ENCODE measurements at places on chromosomes 7 and 10.

DNA sequence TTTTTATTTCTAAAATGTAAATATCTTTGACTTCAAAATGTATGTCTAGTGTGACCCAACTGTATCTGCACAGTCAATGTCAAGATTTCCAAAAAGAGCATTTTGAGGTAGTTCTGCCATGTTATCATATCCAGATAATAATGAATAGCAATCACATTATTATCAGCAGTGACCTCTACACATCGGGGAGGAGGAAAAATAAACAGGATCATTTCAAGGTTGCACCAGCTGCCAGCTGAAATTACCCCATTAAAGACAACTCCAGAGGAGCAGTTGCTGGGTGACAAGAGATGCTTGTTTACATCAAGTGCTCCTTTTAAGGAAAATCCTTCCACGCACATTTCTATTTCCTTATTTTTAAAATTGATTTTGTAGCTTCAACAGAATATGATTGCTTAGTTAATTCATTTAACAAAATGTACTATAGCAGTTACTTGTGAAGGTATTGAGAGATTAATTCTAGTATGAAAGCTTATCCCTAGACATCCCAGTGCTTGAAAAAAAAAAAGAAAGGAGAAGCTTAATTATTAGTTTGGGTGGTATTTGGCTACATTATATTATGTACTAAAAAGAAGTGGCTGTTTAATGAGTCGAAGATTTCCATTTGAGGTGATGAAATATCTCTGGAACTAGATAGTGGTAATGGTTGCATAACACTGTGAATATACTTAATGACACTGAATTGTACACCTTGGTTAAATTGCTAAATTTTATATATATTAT is 19.3 kb upstream of the SLC35G1 start:
- DNase-seq = no peak

DNA sequence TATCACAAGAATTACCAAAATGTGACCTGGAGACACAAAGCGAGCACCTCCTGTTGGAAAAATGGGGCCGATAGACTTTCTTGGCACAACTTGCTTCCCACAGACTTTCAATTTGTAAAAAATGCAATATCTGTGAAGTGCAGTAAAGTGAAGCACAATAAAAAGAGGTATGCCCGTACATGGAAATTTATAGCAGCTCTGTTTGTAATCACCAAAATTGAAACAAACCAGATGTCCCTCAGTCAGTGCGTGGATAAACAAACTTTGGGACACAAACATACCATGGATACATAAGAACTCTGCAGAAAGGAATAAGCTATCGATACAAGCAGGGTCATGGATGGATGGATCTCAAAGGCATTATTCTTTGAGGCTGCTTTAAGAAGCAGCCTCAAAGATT is 33.6 kb downstream of the ARID5B start:
- DNase-seq = no peak

- DNase-seq = no peak
Measured at GRCh38 chr10:2866569-2866968, 200.8 kb upstream of the PFKP start.

DNA sequence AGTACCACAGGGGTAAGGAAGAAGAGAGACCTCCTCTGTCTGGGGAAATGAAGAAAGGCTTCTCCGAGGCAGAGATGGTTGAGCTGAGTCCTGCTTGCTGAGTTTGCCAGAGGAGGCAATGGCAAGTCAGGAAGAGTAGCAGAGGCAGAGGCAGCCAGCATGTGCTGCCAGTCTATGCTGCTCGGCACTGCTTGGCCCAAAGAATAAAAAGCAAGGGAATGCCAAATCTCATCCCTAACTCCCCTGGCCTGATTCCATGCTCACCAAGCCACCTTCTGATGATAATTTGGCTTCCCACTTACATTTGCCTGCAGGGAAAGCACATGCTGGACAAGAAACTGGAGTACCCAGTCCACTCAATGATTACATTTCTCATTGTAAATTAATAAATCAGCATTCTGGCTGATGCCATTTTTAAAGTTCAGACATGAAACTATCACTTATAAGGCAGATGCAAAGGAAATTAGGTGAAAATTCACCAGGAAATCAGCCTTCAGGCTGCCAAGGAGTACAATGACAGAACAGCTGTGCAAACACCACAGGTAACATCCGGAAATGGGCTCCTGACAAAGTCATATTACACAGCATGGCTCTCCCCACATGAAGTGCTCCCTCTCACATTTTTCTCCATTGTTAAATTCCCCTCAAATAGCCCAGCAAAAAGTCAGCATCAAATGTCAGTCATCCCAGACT is 245.9 kb downstream of the MTERF1 start:
- no peak for DNase-seq

GRCh38 chr7:101943306-101943705 is 125.9 kb downstream of the CUX1 start:
- no peak for DNase-seq

GRCh38 chr10:10794791-10795191 is 222.9 kb upstream of the CELF2 start:
- no peak for DNase-seq

DNA sequence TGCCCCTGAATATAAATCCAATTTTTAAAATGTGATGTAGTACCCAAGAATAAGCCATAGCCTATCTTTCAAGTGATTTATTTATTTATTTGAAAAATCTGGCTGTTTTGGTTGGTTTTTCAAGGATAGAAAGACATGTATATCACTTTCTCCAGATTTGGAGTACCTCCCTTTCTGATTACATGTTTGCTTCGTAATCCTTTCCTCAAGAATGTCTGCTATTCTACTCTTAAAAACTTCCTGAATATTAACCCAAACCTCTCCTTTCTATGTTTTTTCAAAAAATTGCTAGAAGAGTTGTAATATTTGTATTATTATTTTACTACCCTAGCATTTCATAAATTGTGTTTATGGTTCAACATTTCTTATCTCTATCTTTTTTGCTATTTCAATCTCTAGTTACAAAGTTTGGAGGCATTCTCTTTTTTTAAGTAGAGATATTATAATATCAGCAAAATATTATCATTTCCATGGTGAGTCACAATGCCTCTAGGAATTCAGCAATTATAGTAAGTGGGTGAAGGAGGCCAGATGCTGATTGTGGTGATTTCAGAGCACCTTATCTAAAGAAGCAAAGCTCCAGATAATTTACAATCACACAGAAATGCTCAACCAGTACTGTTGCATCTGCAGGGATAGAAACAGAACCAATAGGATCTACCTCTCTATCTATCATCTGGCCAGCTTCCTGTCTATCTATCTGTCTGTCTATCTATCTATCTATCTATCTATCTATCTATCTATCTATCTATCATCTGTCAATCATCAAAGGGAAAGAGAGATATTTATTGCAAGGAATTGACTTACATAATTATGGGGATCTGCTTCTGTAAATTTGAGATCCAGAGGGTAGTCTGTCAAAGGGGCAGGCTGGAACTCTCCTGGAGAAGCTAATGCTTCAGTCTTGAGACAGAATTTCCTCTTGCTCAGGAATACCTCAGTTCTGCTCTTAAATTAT is 412.5 kb upstream of the SEMA3C start:
- DNase-seq = no peak

GRCh38 chr7:155644971-155645509 is 579 bp downstream of the RBM33 start:
- peak; percentile 34 for DNase-seq

DNA sequence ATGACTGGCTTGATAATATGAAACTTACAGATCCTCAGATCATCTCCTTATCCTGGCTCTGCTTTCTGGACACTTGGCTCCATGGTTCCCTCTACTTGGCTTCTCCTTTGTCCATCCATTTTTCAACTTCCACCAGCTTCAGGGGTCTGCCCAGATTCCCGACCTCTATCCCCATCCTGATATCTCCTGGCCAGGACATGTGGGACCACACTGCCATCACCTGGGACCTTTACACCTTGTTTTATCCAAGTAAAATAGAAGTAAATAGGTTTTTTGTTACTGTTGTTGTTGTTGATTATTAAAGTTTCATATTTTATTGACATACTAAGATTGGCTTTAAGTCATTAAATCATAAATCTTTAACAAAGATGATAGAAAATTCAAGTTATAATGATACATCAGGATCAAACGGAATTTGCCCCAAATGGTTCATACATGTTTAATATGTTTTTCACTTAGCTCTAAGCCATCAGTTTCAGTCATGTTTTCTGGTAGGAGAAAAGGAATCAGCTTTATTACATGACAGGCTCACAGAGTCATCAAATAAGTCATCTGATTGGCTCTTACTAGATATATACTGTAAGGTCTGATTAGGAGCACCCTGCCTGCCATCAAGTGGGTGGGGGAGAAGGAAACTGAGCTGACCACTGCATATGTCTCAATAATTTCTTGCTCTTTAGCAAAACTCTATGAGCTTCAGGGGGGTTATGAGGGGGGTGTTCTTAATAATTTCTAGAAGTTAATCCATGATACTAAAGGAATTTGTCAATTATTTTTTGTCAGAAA is 111.5 kb upstream of the AHR start:
- DNase-seq = no peak

- no peak for DNase-seq
Measured at GRCh38 chr10:15122477-15123030, 25.4 kb downstream of the RPP38 start.

- no peak for DNase-seq
Measured at GRCh38 chr10:46215426-46215825, 71.4 kb upstream of the ANTXRL start.

DNA sequence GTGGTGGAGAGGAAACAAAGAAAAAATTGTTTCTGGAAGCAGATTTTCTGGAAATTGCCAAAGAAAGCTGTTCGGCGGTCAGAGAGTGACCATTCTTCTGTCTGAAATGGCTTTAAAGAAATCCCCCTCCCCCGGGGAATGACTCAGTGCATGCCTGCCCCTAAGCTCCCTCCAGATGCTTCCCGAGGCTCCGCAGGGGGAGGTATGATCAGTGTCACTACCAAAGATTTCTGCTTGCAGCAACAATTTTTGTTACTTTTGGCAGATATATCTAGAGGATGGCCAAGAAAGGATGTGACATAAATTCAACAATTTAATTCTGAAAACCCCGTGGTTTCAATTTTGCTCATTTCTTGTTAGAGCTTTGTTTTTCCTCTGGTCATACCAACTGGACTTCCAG is 163.9 kb downstream of the JCAD start:
- DNase-seq = no peak

DNA sequence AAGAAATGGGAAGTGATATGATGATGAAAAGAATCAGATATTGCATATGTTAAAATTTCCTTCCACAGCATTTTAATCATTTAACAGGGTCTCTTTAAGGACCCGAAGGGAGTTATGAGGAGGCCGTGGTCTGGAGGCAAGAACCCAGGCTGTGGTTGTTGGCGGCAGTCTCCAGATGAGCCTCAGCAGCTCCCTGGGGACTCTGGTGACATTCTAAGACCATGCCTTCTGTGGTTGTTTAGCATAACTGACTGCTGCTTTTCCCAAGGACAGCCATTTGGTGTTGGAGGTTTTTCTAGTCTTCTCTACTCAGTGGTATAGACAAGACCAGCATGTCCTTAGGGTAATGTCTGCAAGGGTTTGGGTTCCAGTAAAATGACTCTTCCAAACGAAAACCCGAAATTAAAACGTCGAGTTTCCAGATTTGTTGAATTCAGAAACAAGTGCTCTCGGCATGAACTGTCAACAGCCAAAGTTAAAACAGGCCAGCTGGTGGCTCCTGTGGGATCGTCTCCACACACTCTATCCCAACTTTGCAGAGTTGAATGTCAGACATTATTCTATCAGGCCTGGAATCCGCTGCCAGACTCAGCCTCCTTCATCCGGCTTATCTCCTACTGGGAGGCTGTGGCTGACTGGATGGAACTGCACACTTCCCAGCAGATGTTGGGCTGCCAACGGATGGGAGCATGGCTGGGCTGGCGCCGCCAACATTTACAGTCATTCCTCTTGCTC is 183.1 kb downstream of the TAX1BP1 start:
- DNase-seq = no peak

DNA sequence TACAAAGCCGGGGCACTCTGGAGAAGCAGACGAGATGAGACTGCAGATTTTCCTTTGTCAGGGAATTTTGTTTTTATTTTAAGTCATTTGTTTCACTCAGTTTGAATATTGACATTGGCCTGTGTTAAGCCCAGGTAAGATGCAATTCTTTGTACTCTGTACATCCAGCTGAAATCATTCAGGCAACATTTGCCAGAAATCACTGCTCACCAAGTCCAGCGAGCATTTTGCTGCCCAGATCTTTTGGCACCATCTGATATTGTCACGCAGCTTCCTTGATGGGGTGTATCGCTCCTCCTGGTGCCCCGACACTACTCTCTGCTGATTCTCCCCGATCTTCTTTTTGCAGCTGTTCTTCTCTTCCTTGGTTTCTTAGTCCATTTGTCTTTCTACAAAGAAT is 261.7 kb downstream of the GALNT17 start:
- no peak for DNase-seq

DNA sequence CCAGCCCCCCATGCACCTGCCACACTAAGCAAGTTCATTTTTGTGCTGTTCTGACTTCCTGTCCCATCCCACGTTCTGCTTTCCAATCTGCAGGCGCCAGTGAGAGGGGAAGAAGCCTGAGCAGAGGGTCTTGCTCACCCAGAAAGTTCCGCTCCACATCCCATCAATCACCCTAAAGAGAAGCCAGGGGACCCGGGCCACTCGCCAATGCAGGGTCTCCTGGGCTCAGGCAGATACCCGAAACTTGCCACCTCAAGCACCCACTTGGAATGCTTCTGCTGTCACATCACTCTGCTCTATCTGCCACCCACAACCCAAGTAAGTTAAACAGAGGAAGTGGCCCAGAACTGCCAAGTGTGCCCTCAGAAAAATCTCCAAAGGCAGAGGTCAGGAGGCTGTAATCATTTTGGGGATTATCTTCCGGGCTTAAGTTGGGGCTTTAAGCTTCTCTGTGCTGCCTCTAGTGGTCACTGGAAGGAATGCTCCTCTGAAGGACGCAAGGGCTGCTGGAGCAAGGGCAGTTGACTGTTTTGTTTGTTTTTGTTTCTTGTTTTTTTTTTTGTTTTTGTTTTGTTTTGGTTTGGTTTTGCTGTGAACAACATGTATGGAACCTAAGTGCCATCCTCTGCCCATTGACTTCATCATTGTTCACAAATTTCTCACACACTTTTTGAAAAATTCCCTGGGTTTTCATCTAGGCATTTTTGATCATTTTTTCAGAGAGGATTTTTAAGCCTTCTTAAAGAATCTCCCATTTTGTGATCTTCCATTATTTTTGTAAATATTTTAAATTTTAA is 25.5 kb downstream of the PRR15 start:
- no peak for DNase-seq

GRCh38 chr10:4333459-4333894 is 492.5 kb upstream of the AKR1E2 start:
- DNase-seq = no peak

DNA sequence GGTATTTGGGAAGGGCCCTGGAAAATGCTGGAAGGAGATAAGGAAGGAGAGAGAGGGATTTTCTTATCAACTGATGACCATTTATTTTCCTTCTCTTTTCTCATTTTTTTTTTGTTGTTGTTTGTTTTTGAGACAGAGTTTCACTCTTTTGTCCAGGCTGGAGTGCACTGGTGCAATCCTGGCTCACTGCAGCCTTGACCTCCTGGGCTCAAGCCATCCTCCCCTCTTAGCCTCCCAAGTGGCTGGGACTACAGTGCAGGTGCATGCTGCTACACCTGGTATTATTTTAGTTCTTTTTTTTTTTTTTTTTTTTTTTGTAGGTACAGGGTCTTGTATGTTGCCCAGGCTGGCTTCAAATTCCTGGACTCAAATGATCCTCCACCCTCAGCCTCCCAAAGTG is 52.2 kb downstream of the HIP1 start:
- no peak for DNase-seq

- no peak for DNase-seq
Measured at GRCh38 chr7:31002256-31002655, 38.5 kb downstream of the GHRHR start.

GRCh38 chr7:141436575-141437075 is 114.6 kb upstream of the AGK start:
- no peak for DNase-seq

Measured in CD4-positive, alpha-beta T cell (primary cell).